HFFc6 (cell line): ENCODE measurements at places on chromosomes 12 and 14.

GRCh38 chr14:100591453-100592371, 4.5 kb upstream of the BEGAIN start:
- DNase-seq = no peak

DNA sequence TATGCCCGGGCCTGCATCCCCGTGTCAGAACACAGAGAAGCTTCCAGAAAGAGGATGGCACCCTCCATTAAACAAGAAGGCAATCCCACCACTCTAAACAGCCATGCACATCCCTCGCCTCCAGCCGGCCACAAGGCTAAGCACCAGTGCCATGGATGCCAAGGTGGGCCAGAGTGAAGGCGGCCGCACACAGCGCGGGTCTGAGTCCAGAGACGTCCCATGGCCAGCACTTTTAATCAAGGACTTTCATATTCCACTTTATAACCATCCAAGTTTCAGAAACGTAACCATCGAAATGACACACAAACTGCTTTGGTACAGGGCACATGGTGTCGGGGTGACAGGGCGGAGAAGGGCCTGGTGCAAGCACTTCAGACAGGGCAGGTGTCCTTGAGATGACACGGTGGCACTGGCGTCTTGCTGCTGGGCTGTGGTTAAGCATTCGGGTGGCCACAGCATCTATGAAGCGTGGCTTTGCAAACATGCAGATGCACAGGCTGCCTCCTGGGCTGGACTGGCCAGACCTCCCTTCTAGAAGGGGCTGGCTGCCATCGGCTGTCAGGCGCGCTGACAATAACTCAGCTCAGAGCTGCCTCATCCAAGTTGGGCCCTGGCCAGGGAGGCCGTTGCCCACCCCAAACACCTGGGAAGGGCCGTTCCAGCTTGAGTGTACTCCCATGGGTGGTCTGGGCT, 117.2 kb downstream of the RFLNA start:
- DNase-seq = no peak

- DNase-seq = no peak
Measured at GRCh38 chr12:52327830-52328500, 6.8 kb upstream of the KRT83 start.

GRCh38 chr14:72941286-72941985, 15.2 kb downstream of the DCAF4 start:
- DNase-seq = no peak

- DNase-seq = peak; percentile 47
Measured at GRCh38 chr12:30613119-30613830, 82.4 kb downstream of the IPO8 start.

DNA sequence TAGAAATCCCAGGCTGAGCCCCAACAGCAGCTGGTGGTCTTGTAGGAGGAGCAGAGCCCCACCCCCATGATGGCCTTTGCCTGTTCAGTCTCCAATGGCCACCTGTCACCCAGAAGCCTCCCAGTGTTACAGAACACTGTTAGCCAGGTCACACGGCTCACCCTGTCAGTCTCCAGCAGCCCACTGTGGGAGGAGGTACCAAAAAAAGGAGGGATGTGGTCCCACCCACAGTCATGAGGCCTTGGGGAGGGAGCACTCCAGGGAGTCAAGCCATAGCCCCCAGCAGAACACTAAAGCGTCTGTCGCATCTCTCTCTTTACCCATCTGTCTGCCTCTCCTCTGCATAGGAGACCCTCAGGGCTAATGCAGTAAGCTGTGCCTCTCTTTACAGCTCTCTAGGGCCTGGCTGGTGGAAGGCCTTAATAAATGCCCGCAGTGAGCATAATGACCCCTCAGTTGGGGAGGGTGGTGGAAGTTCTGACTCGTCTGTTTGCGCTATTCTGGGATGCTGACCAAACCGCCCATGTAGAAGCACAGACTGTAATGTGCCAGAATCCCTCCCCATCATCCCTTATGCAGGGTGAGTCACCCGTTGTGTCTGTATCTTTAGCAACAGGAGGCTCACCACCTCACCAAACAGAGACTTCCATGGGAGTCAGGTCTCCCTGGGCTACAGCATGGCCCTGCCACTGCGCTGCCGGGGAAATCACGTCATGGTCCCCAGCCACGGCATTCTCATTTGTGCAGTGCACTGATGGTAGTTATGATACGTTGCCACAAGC, 14.6 kb downstream of the C14orf132 start:
- DNase-seq = peak; percentile 98

DNA sequence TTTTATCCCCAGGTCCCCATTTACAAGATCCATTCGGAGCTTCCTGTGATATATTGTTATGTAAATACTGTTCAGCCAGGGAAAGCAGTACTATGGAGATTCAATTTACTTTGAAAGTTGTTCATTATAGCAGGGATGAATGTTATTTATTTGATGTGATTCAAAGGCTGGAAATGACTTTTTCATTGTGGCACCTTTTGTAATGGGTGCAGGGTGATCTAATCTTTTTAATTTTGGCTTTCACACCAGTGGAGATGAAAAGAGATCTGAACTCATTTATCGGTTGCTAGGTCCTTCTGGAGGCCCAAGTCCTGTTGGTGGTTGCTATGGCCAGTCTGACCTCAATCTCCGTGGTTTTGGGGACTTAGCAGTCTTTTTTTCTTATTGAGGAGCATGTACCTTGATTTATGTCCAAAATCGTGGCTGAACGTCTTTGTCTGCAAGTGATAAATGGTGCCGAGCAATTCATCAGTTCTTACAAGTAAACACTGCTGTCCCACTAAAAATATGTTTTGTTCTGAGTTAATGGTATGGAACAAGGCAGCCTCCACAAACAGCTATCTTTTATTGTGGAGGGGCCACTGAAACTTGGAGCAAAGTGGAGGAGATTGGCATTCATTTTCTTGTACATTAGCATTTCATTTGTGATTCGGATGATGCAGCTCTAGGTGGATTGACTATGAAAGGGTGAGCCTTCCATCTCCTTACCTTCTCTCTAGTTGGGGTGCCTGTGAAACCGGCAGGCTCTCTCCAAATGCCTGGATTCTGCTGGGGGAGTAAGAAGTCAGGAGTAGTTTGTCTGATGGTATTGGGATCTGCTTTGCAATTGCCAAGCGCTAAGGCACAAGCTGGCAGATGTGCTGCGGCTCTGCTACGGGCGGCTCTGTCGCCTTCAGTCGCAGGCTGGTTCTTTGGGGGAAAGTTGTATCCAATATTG, 2.0 kb downstream of the RMST start:
- no peak for DNase-seq

DNA sequence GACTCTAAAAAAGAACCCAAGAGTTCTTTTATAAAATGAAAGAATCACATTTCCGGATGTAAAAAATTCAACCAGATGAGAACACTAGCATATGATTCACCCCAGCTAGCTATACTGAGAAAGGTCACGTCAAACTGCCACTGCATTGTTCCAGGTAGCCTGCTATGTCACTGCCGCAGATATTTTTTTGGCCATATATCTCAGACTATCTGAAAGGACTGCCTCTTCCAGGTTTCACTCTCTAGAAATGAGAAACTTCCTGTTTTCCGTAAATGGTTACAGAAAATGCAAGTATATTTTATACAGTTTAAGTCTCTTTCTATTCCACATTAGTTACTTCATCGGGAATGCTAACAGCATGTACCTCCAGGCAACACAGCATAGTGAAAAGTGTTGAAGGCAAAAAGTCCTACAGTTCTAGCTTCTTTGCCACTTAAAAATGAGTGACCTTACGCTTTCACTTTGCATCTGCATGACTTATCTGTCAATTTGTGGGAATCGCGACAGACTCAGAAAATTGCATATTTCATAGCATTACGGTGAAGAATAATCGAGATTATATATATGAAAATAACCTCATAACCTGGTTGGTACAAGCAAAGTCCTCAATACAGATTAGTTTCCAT, 105.2 kb downstream of the MED13L start:
- no peak for DNase-seq

DNA sequence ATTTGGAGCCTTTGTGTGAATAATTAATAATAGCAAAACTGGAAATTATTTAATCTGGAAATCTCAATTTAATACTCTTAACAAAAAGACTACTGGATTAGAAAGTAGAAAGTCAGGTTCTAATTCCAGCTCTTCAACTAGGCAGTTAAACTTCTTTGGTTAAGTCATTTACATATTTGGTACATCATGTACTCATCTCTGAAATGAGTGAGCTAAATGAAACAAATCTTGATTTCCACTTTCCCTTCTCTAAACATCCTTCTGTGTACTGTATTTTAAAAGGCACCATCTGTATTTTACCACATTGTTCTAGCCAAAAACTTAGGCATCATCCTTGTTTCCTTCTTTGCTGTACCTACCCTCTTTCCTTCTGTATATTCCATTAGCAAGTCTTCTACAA, 26.9 kb downstream of the CRADD start:
- DNase-seq = no peak

DNA sequence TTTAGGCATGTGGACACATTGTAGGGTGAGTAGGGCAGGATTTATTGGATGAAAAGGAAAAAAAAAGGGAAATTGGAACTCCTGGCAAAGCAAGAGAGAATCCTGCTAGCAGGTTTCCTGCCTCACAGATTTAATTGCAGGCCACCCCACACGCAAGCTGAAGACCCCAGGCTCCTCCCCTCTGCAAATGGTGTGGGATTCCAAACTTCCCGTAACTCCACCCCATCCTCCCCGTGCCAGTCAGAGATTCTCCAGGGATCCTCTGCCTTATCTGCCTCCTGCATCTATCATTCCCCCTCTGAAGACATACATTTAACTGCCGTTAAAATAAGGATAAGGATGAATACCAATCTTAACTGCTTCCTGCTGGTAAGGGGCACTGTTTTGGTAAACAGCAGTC, 249.8 kb upstream of the GARIN2 start:
- DNase-seq = no peak

- DNase-seq = no peak
Measured at GRCh38 chr14:61756135-61756534, 6.1 kb upstream of the SNAPC1 start.

GRCh38 chr12:60415351-60415750, 819.5 kb downstream of the SLC16A7 start:
- DNase-seq = no peak

- DNase-seq = peak; percentile 51
Measured at GRCh38 chr14:93219103-93219726, 12.2 kb downstream of the UBR7 start.

DNA sequence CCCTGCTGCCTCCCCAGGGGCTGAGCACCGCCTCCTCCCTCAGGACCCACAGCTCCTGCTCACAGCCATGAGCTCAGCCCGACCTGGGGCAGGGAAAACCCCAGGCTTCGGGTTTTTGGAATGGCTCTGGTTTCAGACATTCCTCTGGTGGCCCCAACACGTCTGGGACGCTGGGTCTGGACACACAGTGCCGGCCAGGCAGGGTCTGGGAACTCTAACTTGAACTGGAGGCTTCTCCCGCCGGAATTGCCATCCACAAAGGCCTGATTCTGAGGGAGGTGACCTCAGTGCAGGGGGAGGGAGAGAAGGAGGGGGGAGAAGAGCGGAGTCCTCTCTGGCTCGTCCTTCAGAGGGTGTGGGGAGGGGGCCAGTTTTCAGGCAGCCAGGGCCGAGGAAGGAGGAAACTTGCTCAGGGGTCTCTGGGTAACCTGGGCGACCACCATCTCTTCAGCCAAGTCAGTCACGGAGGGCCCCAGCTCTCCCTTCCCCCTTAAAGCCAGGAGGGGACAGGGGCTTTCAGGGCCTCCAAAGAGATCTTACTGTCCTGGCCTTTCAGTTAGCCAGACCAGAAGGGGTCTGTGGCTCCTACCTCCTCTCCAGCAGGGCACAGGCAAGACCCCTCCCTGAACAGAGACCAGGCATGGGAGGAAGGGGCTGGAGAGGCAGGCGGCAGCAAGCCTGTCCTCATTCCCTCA, 19.4 kb downstream of the NCKAP5L start:
- no peak for DNase-seq

- DNase-seq = peak; percentile 70
Measured at GRCh38 chr12:132003846-132004245, 54.1 kb downstream of the EP400 start.

DNA sequence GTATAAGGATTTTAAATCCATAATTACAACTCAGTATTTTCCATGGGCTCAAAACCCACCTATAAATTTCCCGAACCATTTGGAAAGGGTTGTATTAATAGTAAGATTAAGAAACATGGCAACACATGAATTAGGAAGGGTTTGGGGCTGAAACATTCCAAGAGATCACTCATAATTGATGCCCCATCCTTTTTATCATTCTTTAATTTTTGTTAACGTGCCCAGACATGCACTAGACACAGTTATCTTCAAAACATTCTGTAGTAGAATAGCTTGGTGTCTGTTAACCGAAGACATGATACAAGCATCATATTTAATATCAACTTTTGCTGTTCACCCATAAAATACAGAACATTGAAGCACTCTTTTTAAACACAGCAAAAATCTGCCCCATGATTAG, 106.8 kb upstream of the FRMD6 start:
- no peak for DNase-seq

DNA sequence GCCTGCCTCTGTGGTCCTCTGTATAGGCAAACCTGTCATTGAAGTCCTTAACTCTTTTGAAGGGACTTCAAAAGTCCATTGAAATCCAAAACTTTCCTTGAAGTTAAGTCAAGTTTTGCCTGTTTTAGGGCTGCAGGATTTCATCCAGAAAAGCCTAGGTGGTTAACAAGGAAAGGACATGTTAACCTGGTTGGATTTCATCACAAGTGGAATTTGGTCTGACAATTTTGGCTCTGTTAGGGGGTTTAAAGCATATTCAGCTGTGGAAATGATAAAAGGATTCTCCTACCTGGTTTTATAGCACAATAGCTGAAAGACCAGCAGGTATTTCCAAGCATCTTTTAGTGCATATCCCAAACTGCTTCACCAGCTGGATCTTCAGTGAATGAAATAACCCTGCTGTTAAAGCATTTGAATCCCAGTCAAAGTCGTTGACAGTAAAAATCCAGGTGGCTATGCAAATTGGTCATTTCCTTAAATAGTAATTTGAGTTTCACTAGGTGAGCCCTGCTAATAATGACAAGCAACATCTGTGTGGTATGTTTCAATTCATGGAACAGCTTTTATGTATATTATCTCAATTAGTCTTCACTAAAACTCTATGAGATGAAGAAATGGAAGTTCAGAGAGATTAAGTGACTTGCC, 400.5 kb downstream of the ETNK1 start:
- DNase-seq = no peak

DNA sequence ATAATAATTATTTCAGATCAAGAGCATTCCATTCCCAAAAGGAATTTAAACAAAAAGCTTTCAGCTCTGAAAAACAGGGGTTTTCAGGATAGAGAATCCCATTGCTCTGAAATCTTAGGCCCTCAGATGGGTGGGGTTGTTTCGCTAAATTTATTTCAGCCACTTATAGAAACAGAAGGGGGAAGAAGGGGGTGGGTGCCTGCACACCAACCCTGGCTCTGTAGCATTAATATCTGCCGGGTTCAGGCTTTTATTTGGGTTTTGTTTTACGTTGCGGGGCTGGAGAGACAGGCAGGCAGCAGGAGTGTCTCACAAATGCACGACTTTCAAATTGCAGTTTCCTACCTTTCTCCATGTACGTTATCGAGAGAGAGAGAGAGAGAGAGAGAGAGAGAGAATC, 12.5 kb upstream of the ZFP36L1 start:
- DNase-seq = no peak

DNA sequence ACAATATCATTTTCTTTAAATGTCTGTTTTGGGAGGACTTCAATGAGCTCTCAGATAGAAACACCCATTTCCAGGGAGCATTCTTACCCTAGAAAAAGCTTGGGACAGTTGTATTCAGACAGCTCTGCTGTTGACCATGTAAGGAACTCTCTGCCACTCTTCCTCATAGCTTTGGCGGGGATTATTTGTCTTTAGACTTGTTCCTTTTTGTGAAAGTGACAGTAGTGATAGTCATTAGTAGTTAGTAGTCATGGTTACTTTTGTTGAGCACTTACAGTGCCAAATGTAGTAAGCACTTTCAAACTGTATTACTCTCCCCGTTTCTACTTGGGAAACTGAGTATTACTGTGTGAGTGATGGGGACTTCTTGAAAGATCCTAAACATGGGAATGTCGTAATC, 167.3 kb downstream of the RGS6 start:
- no peak for DNase-seq

- no peak for DNase-seq
Measured at GRCh38 chr12:26080911-26081310, 43.9 kb downstream of the BHLHE41 start.
